Epithelial cell of prostate (primary cell): ENCODE measurements at places on chromosomes 7 and 10.

GRCh38 chr10:68564712-68565111 is 4.6 kb downstream of the TET1 start:
- no peak for DNase-seq

- DNase-seq: no peak
Observed at GRCh38 chr10:76172020-76172419, 740.6 kb downstream of the LRMDA start.

GRCh38 chr7:1413936-1414639 is 45.2 kb downstream of the MICALL2 start:
- DNase-seq: no peak

DNA sequence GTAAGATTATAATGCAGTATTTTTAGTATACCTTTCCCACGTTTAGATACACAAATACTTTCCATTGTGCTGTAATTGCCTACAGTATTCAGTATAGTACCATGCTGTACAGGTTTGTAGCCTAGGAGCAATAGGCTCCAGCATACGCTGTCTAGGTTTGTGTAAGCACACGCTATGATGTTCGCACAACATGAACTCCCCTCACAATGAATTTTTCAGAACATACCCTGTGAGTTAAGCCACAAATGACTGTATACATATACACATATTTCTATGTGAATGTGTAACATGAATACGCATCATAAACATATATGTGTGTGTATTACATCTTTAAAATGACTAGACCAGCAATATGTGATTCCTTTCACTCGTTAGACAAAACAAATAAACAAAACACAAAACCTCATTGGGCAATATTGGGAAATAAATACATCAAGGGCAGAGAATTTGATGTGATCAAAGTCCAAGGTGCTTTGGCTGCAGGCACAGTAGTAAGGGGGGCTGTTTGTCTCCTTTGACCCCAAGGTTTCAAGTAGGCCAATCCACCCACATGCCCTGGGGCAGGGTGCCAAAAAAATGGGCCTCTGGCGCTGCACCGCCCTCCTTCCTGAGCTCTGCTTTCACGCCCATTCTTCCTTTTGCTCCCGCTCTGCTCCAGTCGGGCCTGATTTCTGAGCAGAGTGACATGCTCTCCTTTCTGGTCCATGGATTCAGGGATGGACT is 33.9 kb downstream of the CHN2 start:
- DNase-seq: no peak
